BJ (cell line): ENCODE measurements at places on chromosomes 1 and 21. TPM values are rescaled to one million over a fixed set of nuclear protein-coding genes. Genes with fewer than 3 reads are reported as not detected.

GRCh38 chr1:64235910-64236309 lies 32.5 kb downstream of the UBE2U start:
- no peak for DNase-seq

- no peak for DNase-seq
Measured at GRCh38 chr1:228978484-228979324, 243.4 kb downstream of the RHOU start.

GRCh38 chr1:204264805-204265204 lies 51.0 kb upstream of the GOLT1A start:
- no peak for DNase-seq

DNA sequence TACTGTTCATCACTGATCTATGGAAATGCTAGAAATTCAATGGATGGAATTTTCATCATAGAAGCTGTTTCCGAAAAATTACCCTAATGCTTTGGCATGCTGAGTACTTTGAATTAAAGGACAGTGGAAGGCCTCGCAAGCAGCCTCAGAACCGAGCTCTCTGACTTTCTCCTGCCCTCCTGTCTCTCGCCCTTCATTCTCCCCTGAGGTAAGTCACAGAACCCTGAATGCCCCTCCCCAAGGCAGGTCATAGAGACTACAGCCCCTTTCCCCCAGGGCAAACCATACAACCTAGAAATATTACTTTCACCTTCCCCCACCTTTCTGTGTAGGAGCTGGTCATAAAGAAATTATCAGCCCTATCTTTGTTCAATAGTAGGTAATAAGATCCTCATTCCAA lies 74.8 kb downstream of the LRIG2 start:
- DNase-seq = no peak

DNA sequence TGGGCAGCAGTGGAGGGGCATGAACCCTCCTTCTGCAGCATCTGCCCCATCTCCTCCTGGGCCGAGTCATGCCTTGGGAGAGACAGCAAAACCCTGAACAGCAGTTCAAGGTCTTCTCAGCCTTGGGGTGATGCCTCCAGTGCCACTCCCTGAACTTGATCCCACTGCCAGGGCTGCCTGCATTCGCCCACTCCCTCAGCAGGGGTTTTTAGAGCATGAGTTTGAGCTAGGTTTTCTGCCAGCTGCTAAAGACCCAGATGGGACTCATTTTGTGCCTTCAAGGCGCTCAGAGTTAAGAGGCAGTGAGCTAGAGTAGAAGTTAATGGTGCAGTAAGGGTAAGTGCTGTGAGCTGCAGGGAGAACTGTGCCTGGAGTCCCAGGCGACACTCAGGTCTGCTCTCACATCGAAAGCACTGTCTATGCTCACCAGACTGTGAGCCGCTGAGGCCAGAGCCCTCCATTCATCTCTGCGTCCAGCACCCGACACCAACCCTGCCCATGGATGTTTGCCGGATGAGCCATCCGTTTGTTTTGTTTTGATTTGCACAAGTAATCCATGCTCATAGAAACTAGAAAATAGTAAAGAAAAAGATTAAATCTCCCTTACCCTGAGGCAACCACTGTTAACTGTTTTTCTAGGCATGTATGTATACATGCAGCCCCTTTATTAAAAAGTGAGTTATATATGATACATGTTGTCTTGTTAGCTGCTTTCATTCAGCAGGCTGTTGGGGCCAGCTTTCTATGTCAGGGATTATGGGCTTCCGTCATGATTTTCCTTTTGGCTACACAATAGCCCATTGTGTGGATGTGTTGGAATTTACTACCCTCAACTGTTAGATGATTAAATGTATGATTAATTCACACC lies 67.8 kb downstream of the VPS26C start:
- no peak for DNase-seq

GRCh38 chr21:41289431-41289830 lies 27.2 kb upstream of the FAM3B start:
- no peak for DNase-seq

DNA sequence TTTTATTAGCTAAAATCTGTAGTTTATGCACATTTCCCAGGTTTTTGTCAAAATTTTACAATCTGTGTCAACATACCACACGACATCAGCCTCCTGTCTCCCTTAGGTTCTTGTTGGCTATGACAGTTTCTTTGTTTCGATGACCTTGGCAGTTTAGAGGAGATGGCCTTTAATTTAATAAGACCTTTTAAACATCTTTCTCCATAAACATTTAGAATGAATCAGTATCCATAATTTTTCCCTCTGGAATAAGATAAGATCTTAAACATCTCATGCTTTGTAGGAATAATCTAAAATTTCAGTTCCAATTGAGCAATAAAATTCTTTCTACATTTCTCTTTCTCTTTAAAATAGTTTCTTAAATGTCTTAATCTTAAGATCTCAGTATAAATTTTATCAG lies 28.7 kb upstream of the DYRK1A start:
- peak; percentile 62 for DNase-seq

DNA sequence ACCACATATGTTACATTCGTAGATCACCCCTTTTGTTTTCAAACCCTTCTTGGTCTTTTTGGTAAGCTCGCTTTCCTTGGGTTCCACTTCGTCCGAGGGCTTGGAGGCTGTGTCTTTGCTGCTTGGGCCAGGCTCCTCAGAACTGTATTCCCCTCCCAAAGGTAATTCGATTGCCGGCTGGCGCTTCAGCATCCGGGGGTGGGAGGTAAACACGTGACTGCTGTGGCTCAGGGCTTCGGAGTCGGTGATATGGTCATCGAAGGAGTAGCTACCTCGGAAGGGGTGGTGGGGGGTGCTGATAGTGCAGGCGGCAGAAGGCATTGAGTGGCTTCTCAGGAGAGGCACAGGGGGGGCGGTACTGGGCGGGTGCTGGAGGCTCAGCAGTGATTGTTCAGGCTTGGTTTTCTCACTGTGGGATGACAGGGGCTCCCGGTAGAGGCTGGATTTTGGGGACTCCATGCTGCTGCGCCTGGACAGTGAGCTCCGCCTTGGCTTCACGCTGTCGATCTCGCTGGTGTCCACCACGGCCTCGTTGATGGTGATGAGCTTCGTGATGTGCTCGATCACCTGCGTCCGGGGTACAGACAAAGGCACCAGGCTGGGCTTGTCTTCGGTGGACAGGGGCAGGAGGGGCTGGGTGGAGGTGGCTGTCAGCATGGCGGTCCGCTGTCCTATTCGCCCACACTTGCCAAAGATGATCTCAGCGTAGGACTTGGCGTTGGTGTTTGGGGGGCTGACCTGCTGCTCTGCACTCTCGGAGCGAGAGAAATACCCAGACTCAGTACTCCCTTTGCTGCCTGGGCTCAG lies 98.6 kb upstream of the EDN2 start:
- no peak for DNase-seq

DNA sequence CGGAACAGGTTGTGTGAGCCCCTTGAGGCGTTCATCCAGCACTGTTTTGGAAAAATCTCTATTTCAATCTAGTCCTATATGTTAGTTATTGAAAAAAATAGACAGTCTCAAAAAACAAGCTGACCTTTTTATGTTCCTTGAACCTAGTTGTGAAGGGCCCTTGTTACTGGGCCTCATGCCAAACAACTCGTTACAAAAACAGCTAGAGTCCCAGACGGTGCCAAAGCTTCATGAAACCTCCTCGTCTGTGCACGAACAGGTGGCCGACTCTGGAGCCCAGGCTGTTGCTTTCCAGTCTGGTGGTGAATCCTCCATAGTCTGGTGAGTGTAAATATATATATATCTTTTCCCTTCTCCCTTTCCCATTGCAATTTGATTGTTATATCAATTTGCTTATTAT lies at the start of gene CHIA:
Gene CHIA (plus strand): TSS at position 222 of the 400 bp plus-strand sequence. CDS start 19,617 bp downstream, outside the sequence.
- no peak for DNase-seq

The CD46 gene
- 61.7 and 118 TPM in 2 replicates for polyA plus RNA-seq

The OR2M3 gene
- not detected in 2 replicates for polyA plus RNA-seq

The TNFRSF1B gene
- polyA plus RNA-seq = 0.47 and 0.60 TPM in 2 replicates

The LIX1L gene
- 35.1 and 42.1 TPM in 2 replicates for polyA plus RNA-seq
